ENCODE measurements at places on chromosomes 4 and X.

GRCh38 chr4:57078685-57079521 lies 31.3 kb downstream of the IGFBP7 start:
- no peak for DNase-seq

DNA sequence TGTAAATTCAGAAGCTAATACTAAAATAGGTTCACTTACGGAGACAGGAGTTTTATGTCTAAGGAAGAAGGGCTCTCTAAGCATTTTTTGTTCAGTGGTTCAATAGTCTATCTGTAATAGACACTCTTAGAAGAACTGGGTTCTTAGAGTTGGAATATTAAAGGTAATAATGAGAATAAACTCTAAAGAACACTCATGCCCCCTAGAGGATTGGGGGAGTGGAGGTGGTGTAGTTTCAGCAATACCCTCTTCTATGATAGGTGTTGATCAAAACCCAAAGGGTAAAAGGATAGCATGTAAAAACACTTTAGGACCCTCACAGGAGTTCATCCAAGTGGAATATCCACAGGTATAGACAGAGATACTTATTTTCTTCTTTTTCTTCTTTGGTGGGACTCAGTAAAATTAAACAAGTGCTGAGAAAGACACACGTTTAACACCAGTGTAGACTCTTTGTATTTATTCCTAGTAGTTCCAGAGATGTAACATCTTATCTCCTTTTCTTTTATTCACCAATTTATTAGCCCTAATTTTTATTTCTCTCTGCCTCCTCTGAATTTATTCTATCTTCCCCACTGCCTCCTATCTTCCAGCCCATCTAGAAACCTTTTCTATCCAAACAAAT lies 25.7 kb upstream of the MND1 start:
- DNase-seq = no peak

- DNase-seq = no peak
Observed at GRCh38 chr4:159016593-159017024, 86.3 kb upstream of the RAPGEF2 start.

DNA sequence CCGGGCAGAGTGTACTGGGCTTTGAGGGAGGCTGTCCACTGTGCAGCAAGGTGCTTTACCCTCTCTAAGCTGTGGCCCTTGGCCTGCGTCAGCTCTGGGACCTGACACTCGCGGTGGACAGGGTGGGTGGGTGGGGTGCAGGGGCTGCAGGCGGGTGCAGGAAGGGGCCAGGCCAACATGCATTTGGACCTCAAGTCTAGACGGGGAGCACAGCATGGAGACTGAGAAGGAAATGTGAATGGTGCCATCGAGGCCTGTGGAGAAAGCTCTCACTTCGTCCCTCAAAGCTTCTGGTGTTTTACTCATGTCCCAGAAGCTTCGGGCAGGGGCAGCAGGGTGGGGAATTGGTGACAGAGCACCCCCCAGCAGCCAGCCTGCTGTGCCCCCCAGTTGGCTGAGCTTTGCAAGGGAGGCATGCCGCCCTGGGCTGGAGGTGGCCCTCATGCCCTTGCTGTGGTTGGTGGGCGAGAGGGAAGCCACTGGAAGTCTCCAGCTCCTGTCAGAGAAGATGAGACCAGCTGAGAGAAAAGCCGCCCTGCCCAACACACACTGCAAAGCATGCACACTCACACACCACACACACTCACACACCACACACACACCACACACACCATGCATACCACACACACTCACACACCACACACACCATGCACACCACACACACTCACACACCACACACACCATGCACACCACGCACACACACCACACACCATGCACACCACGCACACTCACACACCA lies 12.3 kb downstream of the PNMA6E start:
- DNase-seq = no peak

All from NCI-H187 (cell line).